ENCODE measurements at places on chromosomes 5 and 9.

DNA sequence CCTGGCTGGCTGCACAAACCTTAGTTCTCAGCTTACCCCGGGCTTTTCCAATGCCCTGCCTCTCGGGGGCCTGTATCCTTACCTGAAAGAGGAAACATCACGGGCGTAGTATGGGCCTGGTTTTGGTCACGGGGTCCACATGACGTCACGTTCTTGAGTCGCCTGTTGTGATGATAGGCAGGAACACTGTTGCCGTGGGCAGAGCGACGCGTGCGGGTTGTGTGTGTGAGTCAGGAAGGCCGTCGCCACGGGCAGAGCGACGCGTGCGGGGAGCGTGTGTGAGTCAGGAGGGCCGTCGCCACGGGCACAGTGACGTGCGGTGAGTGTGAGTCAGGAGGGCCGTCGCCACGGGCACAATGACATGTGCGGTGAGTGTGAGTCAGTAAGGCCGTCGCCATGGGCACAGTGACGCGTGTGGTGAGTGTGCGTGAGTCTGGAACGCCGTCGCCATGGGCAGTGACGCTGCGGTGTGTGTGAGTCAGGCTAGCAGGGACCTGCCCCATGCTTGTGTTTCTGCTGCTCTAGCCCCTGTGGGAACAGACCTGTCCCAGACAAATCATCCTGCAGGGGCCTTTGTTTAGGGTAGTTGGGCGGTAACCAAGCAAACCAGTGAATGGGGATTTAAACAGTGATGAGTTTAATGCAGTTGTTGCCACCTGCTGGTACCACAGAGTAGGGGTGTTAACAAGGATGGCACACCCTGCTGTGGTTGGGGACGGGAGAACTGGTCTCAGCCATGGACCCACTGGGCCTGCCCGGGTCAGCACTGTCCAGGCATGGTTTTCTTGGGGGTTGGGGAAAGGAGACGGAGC is 19.8 kb downstream of the TRIP13 start:
- DNase-seq: peak; percentile 17

GRCh38 chr5:12250454-12250853 is 346.2 kb upstream of the CTNND2 start:
- DNase-seq: no peak

GRCh38 chr5:84715091-84715490 is 330.4 kb upstream of the EDIL3 start:
- no peak for DNase-seq

GRCh38 chr9:91724068-91724440 is 226.0 kb downstream of the ROR2 start:
- DNase-seq: no peak

- no peak for DNase-seq
Observed at GRCh38 chr9:76399856-76400255, 5.6 kb upstream of the RFK start.

- DNase-seq: no peak
Observed at GRCh38 chr5:122906768-122907167, 61.4 kb downstream of the SNX24 start.

GRCh38 chr9:78973907-78974306 is 597.9 kb upstream of the TLE4 start:
- no peak for DNase-seq
